ENCODE measurements at places on chromosomes 16 and 17. TPM values are rescaled to one million over a fixed set of nuclear protein-coding genes. Genes with fewer than 3 reads are reported as not detected.

Gene CENPX
- total RNA-seq = 33.8 TPM

Gene MAPK8IP3
- total RNA-seq = 28.7 TPM

Gene THUMPD1
- total RNA-seq = 82.8 TPM

Gene CTRB2
- not detected for total RNA-seq

Gene SLC43A2
- 2.9 TPM for total RNA-seq
